ENCODE measurements at places on chromosomes 1 and 21.

DNA sequence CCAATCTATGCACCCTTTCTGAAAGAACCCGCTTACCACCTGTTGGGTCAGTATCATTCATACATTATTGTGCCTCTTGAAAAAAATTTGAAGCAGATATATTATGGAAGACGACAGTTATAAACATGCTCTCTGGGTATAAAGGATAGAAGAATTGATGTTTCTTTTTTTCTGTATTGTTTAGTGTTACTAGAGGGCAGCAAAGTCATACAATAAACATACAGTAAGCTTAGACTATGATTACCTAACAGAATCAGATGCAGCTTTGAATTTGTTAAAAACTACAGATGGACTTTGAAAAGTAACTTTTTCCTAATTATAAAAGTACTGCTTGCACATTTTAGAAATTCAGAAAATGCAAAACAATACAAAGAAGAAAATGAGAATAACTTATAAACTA, 11.1 kb upstream of the PAXBP1 start:
- DNase-seq = no peak

GRCh38 chr1:52867087-52867863, 24.7 kb downstream of the ZYG11A start:
- no peak for DNase-seq

DNA sequence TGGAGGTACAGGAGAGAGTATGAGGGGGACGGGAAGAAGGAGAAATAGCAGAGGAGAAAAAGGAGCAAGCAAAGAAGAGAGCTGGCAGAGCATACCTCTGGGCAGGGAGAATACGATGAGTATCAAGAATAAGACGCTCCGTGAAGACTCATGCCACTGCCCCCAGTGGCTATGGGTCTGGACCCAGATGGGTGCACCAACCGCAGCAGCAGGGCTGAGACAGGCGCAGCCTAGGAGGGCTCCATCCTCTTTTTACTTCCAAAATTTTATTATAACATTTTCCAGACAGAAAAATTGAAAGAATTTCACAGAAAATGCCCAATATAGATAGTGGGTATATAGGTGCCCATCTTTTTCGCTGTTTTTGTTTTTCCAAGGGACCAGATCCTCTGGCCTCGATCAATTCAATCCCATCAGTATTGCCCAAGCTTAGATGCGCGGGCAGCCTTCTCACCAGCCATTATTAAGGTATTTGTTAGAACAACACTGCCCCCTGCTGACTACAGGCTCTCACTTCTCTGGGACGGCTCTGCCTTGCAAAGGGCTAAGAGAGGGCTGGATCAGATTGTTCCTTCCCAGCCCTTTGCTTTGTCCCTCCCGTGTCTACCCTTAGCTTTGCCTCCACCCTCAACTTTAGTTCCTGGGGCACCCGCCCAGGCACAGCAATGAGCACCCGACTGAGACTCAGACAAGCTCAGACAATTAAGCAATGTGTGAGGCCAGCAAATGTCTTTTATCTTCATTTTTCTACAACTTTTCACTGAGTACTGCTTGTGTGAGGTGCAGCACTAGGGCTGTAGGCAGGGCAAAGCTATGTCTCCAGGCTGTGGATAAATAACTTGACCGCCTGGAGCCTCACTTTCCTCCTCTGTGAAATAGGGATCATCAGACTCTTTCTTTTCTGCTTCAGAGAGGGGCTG, 17.5 kb upstream of the CAMK1G start:
- DNase-seq = peak; percentile 48

DNA sequence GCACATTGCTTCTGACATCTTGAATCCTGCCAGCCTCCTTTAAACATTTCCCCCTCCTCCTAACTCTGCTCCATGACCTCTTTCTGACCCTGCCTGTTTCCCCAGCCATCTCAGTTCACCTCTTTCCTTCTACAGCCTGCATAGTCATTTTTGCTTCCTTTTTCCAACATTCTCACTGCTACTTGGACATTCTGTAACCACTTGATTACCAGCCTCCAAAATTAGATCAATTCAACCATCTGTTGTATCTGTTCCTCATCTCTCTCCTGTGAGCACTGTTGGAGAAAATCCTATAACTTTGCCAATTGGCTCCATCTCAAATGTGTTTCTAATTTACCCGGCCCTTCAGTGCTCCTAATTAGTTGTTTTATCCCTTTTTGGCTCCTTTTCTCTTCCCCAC, 27.5 kb upstream of the GPR88 start:
- no peak for DNase-seq

DNA sequence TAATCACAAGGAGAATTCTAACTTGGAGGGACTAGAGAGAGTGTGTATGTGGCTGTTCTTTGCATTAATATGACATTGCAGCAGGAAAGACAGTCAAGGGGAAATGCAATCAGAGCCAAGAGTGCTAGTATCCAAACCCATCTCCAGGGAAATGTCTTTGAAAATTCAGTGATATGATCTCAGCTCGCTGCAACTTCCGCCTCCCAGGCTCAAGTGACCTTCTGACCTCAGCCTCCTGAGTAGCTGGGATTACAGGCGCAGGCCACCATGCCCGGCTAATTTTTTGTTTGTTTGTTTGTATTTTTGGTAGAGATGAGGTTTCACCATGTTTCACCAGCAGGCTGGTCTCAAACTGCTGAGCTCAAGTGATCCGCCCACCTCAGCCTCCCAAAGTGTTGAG, 16.3 kb downstream of the VASH2 start:
- no peak for DNase-seq

All from stimulated activated CD8-positive, alpha-beta memory T cell treated with anti-CD3 and anti-CD28 coated beads, Interleukin-4, amount 100 ng/mL, for 4 hours (primary cell).